Left ventricle myocardium superior (tissue), 1 donor: ENCODE measurements at places on chromosomes 1 and 21.

- no peak for DNase-seq
Observed at GRCh38 chr1:2431518-2431917, 19.2 kb upstream of the PEX10 start.

GRCh38 chr1:46603481-46603857, 599 bp downstream of the MKNK1 start:
- DNase-seq: no peak

GRCh38 chr1:89041119-89041641, 18.5 kb upstream of the GBP3 start:
- DNase-seq: no peak

DNA sequence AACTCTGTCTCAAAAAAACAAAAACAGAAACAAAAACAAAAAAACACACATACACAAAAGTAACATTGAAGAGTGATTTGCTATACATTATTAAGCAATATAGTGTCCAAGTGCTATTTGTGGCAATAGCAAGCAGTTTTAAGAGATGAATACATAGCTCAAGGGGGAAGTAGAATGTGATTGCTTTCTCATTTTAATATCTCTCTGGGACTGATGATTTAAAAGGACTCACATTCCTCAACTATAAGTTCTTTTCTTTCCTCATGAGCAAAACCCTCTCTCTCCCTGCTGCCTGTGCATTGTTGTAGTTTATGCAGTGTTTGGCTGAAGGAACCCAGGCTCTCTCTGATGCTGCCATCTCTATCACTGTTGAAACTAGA, 47.0 kb upstream of the CSF1 start:
- no peak for DNase-seq

GRCh38 chr1:101253976-101254674, 17.3 kb downstream of the S1PR1 start:
- no peak for DNase-seq

- DNase-seq: no peak
Observed at GRCh38 chr1:152109231-152109997, 5.8 kb downstream of the TCHH start.

- no peak for DNase-seq
Observed at GRCh38 chr1:169105087-169105433, 1.4 kb upstream of the ATP1B1 start.
